ENCODE measurements at places on chromosomes 6 and 20.

GRCh38 chr6:87656857-87657256 is 45.2 kb downstream of the AKIRIN2 start:
- no peak for DNase-seq

GRCh38 chr20:12573442-12573841 is 435.3 kb upstream of the SPTLC3 start:
- no peak for DNase-seq

DNA sequence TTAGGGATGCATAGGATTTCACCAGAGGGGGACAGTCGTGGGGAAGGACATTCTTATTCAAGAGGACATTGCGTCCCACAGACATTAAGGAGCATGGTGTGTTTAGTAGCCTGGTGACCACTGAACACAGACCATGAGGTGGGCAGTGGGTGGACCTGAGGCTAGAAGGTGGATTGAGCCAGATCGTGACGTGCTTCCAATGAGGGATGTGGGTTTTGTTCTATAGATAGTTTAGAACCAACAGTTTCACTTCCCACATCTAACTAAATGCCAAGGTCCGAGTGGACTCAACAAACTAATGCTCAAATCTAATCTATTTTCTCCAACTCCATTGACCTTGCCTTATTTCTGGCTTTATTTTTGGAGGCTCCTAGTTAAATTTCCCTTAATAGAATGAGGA is 58.5 kb downstream of the OGFRL1 start:
- no peak for DNase-seq

- no peak for DNase-seq
Measured at GRCh38 chr6:129209355-129209754, 326.4 kb downstream of the LAMA2 start.

DNA sequence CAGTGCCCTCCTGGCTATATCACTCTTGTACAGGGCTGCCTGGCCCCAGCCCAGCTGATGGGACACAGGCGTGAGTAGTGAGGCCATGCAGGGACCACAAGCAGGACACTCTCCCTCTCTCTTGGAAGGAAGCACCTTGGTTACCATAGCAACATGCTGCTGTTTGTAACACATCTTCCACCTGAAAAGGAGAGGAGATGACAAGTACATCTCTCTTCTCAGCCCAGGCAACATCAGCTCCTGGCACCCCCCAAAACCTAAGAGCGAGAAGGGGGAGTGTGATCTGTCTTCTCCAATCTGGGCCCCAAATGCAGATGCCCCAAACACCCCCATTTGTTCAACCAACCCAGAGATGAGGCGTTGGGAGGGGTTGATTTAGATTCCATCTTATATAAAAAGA is 49.9 kb downstream of the KCNB1 start:
- DNase-seq: no peak
